ENCODE measurements at places on chromosomes 3 and 15.
A peak's percentile ranks its signal among the peaks of the same experiment; 100 is the strongest.

- no peak for DNase-seq
Observed at GRCh38 chr3:77380136-77380535, 340.2 kb downstream of the ROBO2 start.

GRCh38 chr3:52835766-52836470, 1.1 kb upstream of the MUSTN1 start:
- DNase-seq: no peak

DNA sequence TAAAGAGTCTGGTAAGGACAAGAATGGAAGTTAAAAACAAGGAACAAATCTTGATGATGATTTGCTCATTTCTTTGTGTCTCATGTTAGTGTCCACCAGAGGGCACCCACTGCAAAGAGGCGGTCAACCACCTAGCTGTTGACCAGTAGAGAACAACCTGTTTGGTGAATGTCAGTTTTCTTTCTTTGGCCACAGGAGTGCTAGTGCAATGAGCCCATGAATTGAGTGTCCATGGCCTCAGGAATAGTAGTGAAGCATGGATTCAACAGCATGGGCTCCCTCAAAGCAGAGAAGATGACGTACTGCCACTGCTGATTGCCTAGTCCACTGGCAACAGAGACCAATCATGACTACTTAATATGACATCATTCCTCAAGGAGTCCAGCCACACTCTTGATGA, 10.7 kb upstream of the CNTN6 start:
- peak; percentile 85 for DNase-seq

DNA sequence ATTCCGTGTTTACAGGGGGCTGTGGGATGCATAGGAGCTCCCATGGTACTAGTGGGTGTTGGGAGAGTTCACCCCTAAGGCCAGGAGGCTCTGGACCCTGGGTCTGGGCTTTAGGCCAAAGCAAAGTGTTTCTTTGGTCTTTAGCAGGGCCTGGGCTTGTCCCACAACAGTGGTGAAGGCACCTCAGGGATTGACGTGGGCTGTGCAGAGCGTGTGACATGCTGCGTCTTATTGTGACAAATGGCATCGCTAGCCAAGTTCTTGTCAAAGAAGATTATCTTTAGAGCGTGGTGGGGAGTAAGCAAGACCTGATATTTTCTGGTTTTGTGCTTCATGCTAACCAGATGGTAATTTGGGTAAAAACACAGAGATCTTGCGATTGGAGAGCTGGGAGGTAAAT, 170.1 kb downstream of the APBA2 start:
- no peak for DNase-seq

GRCh38 chr3:71688121-71688520, 37.1 kb downstream of the EIF4E3 start:
- DNase-seq: no peak

DNA sequence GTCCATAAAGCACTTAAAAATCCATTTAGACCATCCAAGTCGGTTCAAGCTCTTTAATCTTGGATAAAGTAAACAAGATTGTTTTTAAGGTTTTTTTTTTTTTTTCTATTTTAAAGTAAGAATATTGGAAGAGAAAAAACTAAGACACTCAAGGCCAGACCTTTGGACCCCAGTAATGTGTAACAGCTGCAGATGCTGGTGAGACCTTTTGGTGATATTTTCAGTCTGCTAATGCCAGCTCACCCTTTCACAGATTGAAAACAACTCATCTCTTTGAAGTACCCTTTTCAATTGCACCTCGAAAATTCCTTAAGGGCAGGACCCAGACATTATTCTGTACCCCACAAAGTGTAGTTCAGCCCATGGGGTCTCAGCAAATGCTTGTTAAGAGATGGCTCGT, 260.7 kb upstream of the CTNNB1 start:
- no peak for DNase-seq

DNA sequence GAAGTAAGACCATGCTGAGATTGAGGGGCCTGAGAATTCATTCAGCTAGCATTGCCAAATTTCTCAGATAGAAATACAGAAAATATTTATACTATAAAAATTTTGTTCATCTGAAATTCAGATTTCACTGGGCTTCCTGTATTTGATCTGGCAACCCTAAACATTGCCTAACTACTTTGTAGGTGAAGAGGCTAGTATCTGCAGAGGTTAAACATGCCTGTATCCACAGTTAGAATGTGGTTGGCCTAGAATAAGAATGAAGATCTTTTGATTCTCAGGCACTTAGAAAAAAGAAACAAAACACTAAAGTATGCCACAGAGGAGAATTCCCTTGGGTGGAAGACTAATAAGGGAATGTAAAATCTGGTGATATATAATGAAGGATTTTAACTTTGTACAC, 189.0 kb downstream of the DIPK2A start:
- DNase-seq: no peak

GRCh38 chr3:177426878-177427495, 229.7 kb upstream of the TBL1XR1 start:
- no peak for DNase-seq

DNA sequence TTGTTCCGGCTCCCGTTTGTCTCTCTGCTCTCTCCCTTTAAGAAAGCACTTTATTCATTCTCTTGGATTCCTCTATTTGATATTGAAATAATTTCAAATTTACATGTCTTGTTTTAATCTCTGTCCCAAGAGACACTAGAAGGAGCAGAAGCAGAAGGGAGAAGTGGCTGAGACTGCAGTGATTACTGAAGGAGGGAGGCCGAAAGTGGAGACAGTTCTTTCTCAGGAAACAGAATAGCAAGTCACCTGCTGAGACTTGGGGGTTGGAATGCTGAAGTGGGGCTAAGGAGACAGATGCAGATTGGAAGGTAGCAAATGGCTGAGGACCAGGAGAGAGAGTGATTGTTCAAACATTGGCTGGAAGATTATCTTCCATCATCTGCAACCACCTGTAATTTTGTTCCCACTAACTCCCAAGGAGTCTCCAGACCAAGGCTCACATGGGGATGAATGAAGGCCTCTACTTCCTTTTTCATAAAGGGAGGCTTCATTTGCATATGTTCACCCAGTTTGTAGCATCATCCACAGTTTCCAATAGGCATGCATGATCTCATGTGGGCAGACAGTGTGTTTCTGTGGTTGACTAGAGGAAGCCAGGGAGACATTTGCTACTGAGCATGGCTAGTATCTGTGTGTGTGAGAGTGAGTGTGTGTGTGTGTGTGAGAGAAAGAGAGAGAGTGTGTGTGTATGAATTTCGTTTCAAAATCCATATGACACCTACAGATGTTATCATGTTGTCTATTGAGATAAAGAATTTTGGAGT, 24.0 kb downstream of the LTF start:
- DNase-seq: no peak

GRCh38 chr3:129824926-129825541, 68.5 kb downstream of the TMCC1 start:
- no peak for DNase-seq

GRCh38 chr15:41979493-41980266, 7.3 kb upstream of the EHD4 start:
- no peak for DNase-seq

GRCh38 chr3:144963810-144964209, 992.2 kb downstream of the DIPK2A start:
- DNase-seq: no peak

- no peak for DNase-seq
Observed at GRCh38 chr15:77162872-77163633, 92.1 kb upstream of the TSPAN3 start.

DNA sequence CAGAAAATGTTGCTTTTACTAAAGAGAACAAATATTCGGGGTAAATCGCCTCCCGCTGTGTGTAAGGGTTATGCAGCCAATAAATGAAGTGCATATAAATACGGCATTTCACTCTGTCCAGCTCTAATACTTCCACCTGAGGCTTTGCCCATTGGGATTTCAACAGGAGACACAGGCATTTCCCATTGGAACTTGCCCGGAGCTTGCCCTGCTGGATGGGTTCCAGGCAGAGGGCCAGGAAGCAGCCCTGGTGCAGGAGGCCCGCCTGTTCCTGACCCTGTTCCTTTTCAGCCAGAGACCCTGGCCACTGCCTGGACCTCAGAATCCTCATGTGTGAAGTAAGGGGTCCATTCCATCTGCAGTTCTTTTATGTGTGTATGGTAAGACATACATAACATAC, 17.4 kb upstream of the CEMIP start:
- no peak for DNase-seq

DNA sequence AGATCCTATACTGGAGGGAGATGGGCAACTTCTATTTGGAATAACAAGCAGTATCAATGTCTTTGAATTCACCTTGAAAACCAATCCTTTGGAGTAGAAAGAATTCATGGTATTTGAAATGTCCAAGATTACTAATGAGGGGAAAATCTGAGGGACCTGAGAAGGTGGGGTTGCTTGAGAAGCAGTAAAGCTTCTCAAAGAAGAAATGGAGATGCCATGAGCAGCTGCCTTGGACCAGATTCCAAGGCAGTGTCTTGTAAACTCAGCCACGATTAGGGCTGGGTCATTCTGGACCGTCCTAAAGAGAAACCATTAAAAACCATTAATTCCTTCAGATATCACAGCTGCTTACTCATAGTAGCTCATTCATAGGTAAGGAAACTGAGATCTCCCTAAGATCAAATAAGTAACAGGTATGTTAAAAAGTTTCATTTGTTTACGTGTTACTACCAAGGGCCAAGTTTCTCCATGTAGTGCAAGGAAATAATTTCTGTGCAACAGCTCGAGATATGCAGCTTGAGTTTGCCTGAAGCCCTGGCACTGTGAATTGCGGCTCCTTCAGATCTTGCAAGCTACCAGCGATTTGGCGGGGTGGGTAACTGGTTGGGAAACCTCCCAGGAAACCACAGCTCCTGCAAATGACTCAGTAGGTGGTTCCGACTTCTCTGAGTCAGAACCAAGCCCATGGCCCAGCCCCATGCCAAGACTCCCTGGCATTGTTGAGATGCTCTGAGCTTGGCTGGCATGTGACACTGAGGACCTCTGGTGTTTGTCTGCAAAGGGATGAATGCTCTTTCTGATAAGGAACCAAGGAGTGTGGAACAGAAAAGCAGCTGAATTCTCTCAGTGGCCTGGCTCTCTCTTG, 296.8 kb downstream of the RORA start:
- DNase-seq: peak; percentile 34

GRCh38 chr3:64915778-64916177, 228.0 kb upstream of the ADAMTS9 start:
- no peak for DNase-seq

DNA sequence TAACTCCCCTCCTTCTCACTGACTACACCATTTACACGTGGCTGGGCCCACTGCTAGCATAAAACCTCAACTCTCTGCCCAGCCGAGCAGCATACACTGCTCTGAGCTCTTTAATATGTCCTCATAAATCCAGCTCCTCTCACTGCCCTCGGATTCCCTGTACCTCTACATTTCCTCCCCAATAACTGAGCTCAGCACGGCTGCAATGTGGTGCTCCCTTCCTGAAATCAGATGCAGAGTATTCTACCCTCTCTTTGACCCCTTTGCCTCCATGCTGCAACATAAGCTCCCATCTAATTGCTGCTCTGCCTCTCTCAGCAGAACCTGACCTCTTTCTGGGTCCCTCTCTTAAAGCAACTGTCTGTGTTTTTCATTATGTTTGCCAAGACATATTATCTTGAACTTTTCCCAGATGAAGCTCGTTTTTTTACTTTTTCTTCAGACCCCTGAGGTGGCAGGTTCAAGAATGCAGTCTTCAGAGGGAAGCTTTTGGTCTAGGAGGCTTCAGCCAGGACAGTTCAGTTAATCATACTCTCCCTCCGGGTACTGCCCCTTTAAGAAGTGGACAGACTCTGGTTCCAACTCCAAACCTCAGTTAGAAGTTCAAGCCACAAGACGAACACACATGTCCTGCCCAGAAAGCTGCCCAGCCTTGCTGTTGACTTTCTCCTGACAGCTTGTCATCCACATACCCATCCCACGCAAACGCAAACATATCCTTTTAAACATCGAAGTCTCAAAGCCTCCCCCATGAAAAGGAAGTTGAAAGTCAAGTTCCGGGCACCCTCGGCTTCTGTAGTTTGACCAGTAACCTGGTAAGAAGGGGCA, 81.1 kb upstream of the NEO1 start:
- no peak for DNase-seq

- DNase-seq: no peak
Observed at GRCh38 chr15:94040541-94041248, 190.7 kb upstream of the MCTP2 start.

DNA sequence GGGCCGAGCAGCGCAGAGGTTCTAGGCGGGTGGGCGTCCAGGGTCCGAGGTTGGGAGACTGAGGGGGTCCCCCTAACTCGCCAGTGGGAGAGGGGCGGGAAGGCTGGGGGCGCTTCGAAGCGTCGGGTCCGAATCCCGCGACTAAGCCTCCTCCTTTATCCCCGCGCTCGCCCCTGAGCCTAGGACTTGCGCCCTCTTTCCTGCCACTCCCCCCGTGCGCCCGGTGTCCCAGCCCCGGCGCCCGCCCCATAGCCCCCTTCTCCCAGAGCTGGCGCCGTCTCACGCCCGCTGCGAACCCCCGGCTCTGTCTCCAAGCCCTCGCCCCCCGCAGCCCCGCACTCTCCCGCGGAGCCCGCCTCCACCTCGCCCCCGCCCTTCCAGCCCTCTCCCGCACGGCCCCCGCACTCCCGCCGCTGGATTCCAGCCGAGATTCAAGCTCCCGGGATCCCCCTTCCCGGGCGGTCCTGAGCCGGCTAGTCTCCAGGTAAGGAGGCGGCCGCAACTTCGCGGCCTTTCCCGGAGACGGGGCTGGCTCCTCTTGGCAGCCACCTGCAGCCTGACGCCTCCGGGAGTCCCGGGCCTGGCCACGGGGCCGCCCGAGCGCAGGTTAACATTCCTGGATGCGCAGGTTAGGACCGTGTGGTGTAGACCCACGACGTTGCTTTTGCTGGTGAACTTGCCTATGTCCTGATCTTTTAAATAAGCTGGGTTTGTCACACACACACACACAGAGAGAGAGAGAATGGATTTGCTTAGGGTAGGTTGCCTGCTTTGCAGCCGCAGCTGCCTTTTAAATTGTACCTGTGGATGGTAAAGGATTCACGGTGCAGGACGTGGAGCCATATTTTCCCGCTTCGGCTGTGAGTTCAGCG, 563 bp downstream of the PXYLP1 start:
- DNase-seq: peak; percentile 43

DNA sequence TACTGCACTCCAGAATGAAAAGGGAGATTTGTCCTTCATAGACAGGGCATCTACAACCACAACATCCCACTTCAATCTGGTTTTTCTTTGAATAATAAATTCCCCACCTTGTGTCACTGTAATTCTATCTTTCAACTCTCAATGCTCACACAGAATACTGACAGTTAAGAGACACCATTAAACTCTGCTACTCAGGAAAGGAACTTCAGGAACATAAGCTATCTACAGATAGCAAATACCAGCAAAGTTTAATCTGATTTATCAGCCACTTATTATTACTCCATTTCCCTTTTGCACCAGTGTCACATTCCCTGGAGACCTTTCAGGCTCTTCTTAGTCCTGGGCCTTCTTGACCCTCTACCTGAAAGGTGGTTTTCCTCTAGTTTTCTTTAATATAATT, 152.0 kb upstream of the LPP start:
- DNase-seq: no peak

Measured in posterior cingulate gyrus (tissue), 11 donors.